COLO829 (cell line): ENCODE measurements at places on chromosomes 2 and 18.

DNA sequence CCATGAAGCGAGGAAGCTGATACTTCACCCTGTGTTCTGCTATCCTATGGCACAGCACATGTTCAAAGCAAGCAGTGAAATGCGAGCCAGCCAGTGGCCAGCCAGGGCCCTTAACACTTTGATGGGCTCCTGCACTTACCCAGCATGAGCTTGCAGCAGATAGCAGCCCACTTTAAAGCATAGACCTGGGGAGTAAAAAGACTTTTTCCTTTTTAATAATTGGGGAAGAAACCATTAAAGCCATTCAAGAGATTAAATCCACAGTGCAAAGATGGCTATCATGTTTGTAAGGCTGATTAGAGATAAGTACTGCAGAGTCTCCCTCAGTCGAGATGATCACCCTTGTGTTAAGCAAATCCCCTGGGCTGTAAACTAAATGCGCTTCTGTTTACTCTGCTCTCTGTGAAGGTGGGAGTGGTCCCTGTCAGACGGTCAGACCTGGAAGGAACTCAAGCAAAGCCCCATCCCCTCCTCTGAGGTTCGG, 15.7 kb downstream of the CCBE1 start:
- no peak for DNase-seq

- DNase-seq = no peak
Measured at GRCh38 chr2:13015532-13016320, 299.0 kb downstream of the TRIB2 start.

DNA sequence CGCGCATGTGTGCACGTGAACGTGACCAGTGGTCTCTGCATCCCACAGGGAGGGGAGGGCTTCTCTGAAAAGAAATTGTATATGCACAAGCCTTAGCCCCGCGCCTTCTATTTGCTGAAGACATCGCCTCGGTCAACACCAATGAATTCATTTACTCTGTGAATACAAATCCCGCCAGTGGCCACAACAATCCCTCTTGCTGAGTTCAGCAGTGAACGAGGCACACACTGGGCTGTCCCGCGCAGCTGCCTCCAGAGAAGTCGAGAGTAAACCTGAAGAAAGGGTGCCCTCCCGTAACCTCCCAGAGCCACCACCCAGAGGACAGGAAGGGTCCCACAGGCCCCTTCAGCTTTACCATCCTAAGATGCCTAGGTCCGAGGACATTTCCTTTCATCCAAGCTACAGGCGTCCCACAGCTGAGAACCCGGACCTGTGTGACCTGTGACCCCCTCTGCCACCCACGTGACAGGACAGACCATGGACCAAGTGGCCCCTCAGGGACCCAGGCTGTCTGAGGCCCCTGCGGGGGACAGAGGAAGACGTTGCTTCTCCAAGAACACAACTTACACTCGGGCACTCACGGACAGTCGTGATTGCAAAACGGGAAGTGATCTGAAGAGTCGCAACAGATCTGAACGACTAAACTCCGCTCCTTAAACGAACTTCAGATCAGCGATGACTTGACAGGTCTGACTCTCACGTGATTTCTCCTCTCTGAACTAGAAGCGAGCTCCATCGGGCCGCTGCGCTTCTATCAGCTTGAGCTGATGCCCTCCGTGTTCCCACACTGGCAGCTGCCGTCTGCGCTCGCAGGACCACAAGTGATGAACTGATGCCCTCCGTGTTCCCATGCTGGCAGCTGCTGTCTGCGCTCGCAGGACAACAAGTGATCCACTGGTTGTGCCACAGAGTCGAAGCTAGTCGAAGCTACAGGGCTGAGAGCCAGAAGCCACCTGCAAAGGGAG, 92.7 kb downstream of the ZNF516 start:
- no peak for DNase-seq

- no peak for DNase-seq
Measured at GRCh38 chr2:170533156-170533555, 182.0 kb upstream of the SP5 start.

- DNase-seq = no peak
Measured at GRCh38 chr2:140855471-140855870, 1275.3 kb downstream of the LRP1B start.

GRCh38 chr2:45445037-45445436, 166.0 kb downstream of the SRBD1 start:
- DNase-seq = no peak

DNA sequence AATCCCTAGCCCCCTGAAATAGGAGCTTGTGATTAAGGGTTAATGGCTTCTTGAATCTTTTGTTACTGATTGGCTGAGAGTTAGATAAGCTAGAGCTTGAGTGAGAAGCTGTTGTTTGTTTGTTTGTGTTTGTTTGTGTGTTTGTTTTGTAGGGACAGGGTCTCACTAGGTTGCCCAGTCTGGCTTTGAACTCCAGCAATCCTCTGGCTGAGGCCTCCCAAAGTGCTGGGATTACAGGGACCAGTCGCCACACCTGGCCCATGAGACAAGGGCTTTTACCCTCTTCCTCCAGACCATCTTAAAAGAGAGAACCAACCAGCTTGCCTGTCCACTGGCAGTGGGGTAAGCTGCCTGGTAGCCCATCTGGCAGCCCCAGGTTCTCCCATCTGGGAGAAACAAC, 58.1 kb downstream of the SH2D6 start:
- no peak for DNase-seq

DNA sequence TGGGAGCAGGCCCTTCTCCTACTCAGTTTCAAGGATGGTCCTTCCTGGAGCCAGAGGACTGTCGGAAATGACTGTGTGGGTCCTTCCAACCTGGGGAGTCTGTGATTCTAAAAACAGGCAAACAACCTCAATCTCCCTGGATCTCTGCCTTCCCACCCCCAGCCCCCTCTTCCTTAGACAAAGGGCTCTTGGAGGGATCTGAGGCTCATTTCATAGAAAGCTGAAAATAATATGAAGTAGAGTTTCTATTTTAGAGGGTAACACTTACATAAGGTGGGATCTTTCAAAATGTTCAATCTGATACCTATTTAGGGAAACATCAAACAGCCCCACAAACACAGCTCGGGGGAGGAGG, 69.4 kb downstream of the RHOB start:
- DNase-seq = no peak
